Stimulated activated CD4-positive, alpha-beta T cell treated with anti-CD3 and anti-CD28 coated beads, Interleukin-2, amount 100 ng/mL, for 24 hours (primary cell): ENCODE measurements at places on chromosomes 5 and 9.
A peak's percentile ranks its signal among the peaks of the same experiment; 100 is the strongest.

DNA sequence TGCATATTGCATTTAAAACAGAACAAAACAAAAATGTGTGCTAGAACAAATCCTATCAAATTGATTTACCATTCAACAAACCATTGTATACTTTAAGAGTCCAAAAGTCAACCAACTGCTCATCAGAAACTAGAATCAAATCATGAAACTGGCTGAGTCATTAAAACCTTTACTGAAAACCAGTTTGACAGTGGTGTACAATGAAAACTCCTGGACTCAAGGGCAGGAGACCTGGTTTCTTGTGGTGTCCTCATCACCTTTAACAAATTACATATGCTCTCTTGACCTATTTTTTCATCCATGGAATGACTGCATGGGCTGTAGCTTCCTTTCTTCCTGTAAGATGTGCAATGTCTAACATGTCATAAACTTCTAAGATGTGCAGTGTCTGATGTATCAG lies 315.3 kb upstream of the SLC30A5 start:
- DNase-seq: no peak

DNA sequence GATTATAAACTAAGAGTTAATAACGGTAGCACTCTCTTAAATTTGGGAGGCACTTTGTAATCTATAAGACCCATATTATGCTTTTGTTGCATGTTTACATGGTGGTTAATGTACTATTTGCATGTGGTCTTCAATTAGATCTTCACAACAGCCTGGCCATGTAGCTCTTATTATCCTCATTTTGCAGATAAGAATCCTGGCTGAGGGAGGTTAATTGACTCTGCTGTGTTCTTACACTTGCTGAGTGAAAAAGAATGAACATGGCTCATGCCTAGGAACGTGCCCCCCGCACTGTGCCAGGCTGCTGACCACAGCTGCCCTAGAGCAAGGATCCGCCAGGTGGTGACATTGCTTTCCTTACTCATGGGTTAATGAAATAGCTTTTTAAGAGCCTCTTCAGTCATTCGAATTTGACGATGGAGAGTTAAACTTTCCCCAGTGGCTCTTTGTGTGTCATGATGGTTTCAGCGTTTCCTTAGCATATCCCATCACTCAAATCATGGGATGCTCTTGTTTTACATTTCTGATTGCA lies 97.9 kb downstream of the CDH6 start:
- no peak for DNase-seq

DNA sequence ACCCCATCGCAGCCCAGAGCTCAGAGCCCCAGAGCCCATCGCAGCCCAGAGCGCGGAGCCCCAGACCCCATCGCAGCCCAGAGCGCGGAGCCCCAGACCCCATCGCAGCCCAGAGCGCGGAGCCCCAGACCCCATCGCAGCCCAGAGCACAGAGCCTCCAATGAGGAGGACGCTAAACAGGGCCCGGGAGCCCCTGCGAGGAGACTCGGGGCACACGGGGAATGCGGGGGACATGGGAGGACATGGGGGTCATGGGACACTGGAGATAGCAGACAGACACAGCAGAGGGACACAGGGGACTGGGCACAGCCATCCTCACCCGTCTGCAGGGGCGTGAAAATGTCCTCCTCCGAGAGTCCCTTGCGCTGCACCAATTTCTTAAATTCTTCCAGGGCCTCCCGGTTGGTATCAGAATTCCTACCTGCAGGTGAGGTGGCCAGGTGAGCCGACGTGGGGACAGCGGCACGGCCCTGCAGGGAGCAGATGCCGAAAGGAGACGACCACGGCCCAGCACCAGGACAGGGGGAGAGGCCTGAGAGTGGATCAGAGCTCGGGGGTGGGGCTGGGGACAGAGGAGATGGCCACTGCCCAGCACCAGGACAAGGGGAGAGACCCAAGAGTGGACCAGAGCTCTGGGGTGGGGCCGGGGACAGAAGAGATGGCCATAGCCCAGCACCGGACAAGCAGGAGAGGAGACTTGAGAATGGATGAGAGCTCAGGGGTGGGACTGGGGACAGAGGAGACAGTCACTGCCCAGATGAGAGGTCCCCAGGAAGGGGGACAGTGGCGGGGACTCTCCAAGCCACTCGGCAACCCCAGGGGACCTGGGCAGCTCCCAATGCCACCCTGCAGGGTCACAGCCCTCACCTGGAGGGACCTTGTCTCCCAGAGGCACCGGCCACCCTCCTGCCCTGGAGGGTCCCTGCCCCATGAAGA lies 2.8 kb downstream of the OBP2B start:
- no peak for DNase-seq

DNA sequence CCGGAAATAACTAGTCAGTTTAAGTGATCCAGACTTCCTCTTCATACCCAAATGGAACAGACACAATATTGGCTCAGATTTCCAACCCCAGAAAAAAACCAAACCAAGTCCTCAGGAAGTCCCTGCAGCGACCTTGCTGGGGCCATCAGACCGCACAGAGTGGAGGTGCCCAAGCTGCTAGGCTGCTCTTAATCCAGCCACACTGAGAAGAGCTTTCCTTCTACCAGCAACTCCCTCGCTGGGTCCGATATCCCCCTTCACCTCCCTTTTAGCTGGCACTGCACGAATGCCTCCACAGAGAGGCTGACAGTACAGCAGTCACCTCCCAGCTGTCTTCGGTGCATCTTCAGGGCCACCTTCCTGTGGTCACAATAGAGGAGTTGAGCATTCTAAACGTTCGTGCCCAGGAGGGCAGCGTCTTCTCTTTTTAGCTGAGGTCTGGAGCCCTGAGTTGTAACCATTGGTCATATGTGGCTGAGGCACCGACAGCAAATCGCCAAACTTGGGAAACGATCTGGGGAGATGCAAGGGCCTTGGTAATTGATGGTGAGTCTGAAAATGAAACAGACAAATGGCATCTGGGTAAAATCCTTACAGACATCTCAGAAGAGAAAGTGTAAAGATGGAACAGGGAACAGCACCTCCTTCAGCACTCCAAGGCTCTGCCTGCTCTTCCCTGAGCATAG lies 5.7 kb downstream of the NAIF1 start:
- DNase-seq: no peak

GRCh38 chr5:113153512-113154097 lies 177.0 kb downstream of the DCP2 start:
- no peak for DNase-seq

- no peak for DNase-seq
Measured at GRCh38 chr5:1182633-1183423, 18.6 kb upstream of the SLC6A19 start.

DNA sequence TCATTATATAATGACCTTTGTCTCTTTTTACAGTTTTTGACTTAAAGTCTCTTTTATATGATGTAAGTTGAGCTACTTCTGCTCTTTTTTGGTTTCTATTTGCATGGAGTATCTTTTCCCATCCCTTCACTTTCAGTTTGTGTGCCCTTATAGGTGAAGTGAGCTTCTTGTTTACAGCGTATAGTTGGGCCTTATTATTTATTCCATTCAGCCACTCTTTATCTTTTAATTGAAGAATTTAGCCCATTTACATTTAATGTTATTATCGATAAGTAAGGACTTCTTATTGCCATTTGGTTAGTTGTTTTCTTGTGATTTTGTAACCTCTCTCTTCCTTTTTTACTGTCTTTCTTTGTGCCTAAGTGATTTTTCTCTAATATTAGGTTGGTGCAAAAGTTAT lies 117.3 kb downstream of the ADAMTSL1 start:
- DNase-seq: no peak

DNA sequence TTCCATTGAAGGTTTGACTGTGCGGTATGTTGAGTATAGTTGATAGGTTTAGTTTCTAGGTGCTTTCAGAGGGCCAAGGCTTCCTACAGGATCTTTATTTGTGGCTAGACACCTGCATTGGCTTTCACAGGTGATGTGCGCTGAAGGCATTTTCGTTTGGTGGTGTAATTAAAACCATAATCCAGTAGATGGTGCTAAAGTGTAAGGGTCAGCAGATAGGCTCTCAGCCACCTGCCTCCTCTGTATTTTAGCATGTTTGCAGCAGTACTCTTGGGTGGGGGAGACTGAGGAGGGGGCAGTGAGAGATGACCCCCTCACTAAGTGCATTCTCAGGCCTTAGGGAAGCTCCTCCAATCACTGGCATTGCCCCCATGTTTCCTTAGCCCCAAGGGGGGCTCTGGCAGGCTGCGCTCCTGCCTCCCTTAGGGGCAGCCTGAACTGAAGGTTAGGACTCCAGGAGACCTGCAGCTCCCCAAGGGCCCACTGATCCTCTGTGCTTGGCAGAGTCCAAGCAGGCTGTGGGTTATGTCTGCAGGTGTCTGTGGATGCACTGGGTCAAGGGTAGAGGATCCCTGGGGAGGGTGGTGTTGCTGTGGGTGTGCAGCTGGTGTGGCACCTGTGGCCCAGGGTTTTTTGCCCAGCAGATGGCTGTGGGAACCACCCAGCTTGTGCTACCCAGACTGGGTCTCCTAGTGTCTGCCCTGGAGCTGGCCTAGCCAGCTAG lies 23.4 kb downstream of the CDK20 start:
- no peak for DNase-seq

DNA sequence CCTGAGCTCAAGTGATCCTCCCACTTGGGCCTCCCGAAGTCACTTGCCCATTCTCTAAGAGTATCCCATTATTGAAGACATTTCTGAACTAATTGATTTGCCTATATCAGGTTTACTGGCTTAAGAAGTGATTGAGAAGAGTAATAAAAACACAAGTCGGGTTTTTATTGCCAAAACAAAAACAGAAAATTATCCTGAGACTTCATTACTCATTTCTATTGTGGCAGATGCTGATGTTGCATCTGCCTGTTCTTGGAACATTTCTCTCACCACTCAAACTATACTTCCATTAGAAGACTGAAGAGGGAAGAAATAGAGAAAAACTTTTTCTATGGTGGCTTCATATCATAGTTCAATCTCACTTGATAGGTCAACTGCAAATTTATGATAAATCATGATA lies 41.9 kb upstream of the PLPP1 start:
- no peak for DNase-seq

DNA sequence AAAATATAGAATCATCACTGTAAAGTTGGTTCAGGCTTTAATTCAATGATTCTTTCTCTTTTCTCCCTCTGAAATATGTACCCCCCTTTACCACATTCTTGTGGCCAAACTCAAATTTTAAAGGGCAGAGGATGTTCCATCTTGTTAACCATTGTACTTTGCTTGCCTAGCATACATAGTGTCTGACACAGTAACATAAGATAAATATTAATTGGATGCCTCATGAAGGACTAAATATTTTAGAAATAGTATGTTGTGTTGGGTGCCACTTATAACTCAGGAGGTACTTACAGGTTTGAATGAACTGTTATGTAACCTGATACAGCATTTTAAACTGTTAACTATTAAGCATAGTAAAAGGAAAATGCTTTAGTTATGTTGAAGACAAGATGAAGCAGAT lies 71.5 kb downstream of the NIPBL start:
- DNase-seq: no peak

- DNase-seq: no peak
Measured at GRCh38 chr9:19192202-19193028, 38.1 kb upstream of the DENND4C start.

- no peak for DNase-seq
Measured at GRCh38 chr5:75951158-75951557, 132.0 kb upstream of the SV2C start.

DNA sequence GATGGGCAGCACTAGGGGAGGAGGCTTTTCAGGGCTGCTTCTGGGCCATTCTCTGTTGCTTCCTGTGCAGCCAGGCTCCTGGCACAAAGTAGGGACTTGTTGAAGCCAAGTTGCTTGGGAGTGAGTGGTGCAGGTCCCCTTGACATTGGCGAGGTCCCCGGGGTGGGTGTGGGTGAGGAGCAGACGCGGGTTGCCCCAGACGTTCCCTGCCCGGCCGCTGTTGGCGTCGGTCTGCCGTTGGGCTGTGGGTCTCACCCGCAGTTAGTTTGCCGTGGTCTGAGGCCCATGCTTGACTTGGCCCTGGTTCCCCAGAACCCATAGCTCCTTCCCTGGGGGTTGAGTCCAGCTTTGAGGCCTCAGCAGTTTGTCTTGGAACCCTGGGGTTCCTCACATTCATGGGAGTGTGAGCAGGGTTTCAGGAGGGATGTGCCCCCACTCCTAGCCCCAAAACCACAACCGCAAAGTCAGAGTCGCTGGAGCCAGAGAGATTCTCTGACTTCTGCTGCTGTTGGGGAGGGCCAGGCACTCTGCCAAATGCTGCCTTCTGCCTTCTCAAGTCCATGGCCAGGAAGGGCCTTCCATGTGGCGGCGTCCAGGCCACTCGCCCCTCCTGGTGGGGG lies 77.5 kb downstream of the RXRA start:
- peak; percentile 34 for DNase-seq

DNA sequence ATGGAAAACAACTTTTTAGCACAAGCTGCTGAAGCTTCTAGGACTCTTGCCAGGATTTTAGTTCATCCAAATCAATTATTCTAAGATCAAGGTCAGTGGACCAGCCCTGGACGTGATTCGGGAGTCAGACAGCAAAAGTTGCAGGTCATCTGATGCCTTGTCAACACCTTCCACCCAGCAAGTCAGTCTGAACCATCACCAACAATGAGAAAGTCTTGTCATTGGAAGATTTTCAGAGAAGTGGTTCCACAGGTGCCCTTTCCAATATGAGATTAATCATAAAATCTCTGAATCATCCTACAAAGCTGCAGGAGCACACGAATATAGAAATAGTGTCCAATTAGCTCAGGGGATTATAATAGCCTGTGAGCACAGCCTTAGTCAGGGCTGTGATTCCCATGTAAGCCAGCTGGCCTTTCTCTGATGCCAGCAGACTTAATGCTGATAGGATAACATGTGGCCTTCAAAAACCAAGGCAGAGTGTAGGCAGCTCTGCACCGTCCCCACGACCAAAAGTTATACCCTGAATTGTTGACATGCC lies 445.0 kb upstream of the TRPC7 start:
- DNase-seq: no peak

DNA sequence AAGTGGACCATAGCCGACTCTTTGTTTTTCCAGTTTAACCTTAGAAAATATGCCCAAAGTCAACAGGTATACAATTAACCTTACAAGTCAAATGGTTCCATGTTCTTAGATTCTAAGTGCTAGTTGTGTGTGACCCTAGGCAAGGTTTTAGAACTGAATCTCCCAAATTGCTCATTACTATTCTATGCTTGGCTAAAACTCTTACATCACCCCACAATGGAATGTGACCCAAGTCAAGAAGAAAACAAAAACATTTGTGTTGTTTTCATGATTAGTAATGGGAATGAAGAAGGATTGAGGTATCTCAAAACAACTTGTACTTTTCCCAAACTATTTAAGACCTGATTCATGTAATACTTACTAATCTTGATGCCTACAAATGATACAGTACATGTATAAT lies 159.2 kb downstream of the ARRDC3 start:
- no peak for DNase-seq

GRCh38 chr9:22405869-22406659 lies 40.6 kb upstream of the DMRTA1 start:
- DNase-seq: no peak

- no peak for DNase-seq
Measured at GRCh38 chr5:113085880-113086409, 109.3 kb downstream of the DCP2 start.

GRCh38 chr9:74824654-74825053 lies 63.1 kb downstream of the TRPM6 start:
- no peak for DNase-seq

- no peak for DNase-seq
Measured at GRCh38 chr5:57940236-57940635, 457.6 kb upstream of the ACTBL2 start.
